Activated T-helper 1 cell treated with anti-CD3 and anti-CD28 coated beads, Interleukin-2, amount 50 U/mL, for 16 hours (primary cell): ENCODE measurements at places on chromosomes 2 and 18.

DNA sequence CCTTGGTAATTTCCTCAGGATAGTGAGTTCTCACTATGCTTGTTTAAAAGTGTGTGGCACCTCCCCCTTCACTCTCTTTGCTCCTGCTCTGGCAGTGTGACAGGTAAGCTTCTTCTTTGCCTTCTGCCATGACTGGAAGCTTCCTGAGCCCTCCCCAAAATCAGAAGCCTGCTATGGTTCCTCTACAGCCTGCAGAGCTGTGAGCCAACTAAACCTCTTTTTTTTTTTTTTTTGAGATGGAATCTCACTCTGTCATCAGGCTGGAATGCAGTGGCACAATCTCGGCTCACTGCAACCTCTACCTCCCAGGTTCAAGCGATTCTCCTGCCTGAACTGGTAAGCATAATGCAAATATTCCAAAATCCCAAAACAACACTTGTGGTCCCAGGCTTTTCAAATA lies 80.0 kb downstream of the SOWAHC start:
- DNase-seq = no peak

DNA sequence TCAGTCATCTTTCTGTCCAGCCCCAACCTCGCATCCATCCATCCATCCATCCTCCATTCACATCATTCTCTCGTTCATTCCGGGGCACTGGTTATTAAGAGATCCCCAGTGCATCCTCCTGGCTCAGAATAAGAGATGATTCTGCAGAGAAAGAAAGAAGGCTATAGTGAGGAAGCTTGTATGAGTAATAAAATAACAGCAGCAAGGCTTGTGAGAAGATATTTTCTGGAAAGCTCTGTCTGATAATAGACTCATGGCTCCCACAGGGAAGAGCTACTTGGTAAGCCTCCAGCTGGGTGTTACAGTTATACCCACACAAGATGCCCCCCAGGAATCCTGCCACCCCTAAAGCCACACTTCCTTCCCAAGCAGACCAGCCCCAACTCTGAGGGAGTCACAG lies 143.2 kb downstream of the MTCL1 start:
- DNase-seq = no peak

DNA sequence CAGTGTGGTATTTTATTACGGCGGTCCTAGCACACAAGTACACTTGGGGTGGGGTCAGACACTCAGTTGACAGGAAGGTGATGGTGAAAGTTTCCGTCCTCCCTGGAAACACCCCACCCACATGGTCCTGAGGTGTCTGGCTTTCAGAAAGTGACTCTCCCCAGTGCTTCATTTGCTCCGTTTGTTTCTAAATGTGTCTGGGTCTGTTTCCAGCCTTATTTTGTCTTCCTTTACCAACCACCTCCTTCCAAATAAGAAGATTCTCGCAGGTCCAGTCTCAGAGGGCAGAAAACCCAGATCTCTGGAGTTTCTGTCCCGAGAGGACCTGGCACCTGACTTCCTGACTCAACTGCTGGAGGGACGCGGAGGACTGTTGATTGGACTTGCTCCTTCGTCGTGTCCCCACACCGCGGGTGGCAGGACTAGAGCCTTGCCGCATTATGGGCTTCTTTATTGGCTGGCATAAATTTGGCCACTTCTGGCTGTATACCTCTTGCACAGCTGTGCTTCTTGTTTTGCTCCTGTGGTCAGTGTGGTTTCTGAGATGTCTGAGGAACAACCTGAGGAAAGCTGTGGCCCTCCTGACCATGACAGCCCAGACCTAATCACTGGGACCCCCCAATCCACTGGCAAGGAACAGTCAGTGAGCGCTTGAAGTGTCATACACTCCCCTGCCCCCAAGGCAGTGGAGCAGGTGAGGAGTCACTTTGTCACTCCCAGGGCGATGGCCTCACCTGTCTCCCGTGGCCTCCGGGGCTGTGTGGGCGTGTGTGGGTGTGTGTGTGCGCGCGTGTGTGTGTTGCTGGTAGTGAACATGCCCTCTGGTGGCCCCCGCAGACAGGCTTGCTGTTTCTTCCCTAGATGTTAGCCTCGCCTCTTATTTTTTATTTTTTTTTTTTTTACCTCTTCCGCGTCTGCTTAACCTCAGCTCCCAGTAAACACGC lies 45.6 kb downstream of the MEX3C start:
- DNase-seq = peak; percentile 30

DNA sequence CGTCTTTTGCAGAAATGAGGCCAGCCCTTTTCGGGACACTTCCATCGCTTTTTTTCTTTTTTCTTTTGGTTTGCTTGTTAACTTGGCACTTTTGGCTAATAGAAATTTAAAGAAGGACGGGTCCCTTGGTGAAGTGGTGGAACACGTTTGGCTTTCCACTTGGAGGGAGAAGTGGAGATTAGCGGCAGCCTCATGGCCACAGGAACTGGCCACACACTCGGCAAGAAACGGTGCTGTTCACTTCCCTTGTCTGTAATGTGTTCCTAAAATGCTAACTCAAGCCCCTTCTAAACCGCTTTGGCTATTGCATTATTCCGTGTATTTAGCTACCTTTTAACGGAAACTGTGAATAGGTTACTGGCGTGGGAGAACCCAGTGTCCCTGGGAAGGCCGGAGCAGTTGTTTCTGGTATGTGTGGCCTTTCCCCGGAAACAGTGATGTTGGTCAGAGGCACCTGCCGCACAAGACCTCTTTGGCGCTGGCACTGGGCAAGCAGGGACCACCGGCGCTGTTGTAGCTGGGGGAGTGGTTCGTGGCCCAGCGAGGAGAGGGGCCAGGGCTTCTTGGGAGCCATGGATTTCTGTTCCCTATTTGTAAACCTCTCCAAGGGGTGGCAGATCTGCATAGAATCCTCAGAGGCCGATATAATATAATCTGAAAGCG lies 981 bp downstream of the RAMP1 start:
- DNase-seq = no peak
